Hypothalamus (tissue), 51 donors: ENCODE measurements at places on chromosomes 5 and 9.

DNA sequence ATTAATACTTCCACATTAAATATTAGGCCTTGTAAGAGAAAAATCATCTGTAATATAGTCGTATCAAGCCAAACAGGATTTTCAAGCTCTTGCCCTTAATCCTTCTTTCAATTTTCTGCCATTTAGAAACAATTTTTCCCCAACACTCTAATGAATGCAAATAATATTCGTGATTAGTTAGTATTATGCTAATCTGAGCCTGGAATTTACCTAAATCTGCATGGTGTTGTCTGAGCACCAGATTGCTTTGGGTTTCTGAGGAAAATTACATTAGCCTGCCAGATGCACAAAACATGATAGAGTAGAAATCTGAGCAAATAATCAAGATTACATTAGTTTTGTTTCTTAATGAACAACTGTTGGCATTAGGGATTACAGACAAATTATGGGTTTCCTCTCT, 176.6 kb downstream of the ZDHHC21 start:
- DNase-seq, result no peak

GRCh38 chr9:4048441-4048840, 251.4 kb downstream of the GLIS3 start:
- no peak for DNase-seq

GRCh38 chr5:124056326-124056990, 544.5 kb downstream of the CSNK1G3 start:
- no peak for DNase-seq

DNA sequence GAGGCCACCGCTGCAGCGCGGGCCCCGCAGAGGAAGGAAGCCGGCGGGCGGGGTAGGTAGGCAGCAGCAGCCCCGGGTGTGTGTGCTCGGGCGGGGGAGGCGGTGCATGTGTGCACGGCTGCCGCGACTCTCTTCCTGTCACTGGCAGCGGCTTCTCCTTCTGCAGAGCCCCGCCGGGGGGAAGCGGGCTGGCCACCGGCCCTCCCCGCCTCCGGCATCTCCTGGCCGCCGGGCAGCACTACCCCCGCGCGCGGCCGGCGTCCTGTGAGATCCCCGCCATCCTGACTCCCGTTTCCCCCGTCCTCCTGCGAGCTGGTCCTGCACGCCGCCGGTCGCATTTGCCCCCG, 315 bp downstream of the PIK3R1 start:
- no peak for DNase-seq

DNA sequence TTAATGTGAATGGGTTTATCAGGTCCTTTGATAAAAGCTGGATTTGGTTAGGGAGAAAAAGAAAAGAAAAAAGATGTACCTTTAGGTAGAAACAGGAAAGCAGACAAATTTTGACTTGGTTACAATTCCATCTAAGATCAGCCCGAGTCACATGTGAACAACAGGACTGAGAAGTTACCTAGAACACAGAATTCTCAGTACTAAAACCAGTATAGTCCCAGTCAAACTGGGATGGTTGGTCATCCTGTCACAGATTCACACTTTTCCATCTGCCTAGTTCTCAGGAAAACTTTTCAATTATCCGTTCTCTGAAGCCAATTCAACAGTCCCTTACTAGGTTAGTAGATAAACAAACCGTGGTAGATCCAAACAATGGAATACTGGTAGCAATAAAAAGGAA, 190.3 kb upstream of the PTGER4 start:
- no peak for DNase-seq

DNA sequence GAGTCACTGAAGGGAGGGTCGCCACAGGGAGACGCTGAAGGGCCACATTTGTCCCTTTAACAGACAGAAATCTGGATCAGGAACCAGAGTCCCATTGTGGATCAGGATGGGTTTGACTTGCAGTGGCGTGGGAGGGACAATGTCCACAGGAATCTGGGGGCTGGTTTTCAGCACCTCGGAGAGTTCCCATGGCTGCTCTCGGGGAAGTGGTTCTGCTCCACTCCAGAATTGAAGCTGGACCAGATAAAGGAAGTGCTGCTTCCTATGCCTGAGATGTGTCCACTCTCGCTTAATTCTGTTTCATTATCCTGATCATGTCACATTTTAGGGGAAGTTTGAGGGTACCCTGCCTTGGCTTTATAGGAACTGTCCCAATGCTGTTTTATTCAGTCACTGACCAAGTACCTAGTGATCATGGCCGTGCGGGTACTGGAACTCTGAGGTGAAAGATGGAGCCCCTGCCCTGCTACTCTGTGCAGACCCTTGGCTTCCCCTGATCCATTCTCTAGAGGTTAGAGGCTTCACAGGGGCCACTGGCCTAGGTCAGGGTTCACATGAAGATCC, 28.7 kb downstream of the ENHO start:
- no peak for DNase-seq

DNA sequence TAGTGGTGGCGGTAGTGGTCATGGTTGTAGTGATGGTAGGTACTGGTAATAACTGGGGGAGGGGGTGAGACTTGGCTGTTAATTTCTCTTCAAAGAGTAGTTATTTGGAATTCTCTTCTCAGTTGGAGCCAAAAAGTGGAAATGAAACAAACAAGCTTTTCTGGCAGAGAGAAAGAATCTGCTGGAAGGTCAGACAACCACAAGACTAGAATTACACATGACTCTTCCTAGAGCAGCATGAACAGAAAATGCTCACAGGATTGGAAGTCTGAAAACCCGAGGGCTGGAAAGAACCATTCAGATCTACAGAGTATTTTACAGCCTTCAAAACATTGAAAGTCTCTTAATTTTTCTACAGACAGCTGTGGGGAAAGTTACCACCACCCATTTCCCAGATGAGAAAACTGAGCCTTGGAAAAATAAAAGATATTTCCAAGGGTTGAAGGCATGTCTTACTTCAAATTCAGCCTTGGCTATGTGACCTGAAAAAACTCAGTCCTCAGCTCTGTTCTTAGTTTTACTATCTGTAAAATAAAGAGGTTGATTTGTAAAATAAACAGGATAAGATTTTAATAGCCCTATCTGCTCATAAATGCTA, 42.9 kb upstream of the TRIM32 start:
- no peak for DNase-seq

DNA sequence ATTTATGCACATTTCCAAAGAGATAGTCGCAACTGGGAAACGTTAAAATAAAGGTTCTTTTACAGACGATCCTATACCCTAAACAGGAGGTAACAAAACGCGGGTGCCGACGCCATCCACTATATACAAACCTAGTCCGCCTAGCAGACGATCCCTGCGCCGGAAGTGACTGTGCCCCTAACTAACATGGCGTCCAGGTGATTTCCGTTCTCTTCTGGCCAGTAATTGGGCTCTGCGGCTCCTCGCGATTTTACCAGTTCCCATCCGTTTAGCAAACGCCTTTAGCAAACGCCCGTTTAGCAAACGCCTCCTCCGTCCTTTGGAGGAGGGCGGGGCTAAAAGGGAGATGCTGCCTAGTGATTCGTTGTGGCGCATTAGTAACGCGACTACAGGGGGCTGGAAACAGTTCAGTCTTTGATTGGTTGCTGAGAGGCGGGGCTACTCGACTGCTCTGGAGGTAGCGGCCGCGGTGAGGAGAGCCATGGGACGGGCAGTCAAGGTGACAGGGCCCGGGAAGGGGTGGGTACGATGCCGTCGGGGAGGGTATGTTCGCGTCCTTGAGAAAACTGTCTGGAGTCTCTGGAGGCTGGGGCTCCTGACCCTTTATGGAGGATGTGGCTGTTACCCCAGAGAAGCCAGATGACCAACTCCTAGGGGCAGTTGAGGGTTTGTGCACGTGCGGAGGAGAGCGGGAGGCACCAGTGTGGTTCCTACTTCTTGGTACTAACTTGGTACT, at the start of gene LYRM7:
TSS of gene LYRM7 (plus strand) at position 405 of the 736 bp plus-strand sequence. CDS start at position 482, 77 bp downstream.
- peak; percentile 92 for DNase-seq

GRCh38 chr5:40093550-40093949, 586.2 kb upstream of the PTGER4 start:
- no peak for DNase-seq

DNA sequence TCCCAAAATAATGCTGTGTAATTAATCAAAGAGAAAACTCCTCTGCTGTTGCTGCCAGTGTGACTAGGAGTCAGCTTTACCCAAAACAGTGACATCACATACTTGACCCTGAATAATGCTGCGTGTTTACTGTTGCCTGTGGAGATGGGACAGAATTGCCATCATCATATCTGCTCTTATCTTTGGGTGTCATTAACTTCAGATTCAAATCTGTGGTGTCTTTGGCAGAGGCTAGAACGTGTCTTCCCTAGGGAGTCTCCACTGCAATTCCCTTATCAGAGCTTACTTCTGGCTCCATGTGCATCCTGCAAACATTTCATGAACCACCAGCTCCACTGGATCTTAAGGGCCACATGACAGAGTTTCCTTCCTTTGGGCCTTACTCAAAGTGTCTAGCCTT, 88.9 kb upstream of the MRPS30 start:
- no peak for DNase-seq
